Umbilical cord (tissue), 2 donors: ENCODE measurements at places on chromosomes 3 and 15. TPM values are rescaled to one million over a fixed set of nuclear protein-coding genes. Genes with fewer than 3 reads are reported as not detected.
A peak's percentile ranks its signal among the peaks of the same experiment; 100 is the strongest.

The PEAK1 gene
- 129 TPM for total RNA-seq

The SNRK gene
- 27.4 TPM for total RNA-seq

DNA sequence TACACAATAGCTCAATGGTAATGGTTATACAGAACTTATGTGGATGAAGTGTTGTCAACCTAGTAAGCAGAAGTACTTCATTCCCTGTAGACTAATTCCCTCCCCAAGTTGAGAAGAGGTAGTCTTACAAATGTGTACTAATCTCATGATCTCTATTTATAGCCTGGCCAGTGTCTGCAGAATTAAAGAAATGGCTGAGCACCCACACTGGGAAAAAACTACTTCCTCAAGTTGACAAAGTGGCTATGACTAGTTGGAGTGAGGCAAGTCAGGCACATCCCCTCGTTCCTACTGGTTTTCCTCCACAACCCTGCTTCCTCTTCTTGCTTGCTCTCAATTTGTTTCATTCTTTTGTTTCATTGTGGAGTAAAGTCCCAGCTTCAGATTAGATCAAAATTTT lies 566.7 kb upstream of the ZNF717 start:
- DNase-seq, result peak; percentile 25

DNA sequence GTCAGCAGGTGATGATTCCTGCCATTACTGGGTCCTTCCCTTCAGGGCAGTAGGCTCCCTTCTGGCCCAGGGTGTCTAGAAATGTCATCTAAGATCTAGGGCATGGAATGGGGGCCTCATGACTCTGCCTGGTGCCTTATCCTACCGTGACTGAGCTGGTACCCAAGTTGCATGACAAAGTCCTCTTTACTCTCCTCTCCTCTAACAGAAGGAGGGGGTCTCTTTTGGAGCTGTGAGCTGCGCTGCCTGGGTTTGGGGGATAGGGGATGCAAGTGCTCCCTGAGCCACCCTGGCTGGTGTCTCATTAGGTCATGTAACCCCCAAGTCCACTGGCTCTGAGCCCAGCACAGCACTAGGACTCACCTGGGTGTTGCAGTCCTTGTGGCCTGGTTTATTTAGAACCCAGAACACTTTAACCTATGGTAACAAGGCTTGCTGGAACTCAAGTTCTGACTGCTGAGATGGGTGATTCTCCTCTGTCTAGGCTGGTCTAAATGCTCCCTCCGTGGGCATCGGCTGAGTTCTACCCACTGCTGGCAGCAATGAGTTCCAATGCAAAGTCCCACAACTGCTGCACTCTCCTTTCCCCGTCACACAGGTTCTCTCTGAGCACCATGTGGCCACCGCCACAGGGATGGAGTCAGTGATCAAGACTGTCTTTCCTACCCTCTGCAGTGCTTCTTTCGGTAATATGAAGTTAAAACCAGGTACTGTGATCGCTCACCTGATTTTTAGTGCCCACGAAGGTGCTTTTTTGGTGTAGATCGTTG lies 34.0 kb downstream of the XXYLT1 start:
- no peak for DNase-seq

DNA sequence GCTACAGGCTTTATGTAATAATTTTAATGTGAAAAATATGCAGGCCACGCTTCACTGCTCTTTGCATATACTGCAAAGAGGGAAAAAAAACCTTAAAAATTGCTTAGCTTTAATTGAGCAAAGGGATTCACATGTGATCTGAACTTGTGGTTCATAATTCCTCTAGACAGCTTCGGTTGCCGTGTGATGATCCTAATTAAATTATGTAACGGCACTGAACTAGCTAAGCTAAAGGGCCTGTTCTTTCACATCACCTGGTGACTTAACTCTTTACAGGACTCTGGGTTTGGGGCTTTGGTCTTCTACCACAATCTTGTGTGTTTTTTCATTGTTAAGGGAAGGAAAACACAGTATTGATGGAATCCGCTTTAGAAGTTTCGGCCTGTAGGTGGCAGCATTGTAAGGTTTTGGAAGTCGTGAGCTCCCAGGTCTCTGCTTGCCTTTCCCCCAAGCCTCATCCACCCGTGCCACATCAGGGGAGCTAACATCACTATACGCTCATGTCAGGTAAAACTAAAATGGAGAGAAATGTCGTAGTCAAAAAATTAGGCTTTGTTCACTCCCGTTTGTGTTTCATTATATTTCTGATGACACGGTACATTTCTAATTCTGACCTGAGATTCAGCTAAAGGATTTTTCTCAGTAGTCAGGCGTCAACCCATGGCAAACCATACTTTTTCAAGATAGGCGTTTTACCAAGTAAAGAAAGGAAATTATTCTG lies 205.6 kb upstream of the DPH6 start:
- DNase-seq, result peak; percentile 83

- no peak for DNase-seq
Measured at GRCh38 chr15:43219929-43220928, 589 bp downstream of the EPB42 start.

DNA sequence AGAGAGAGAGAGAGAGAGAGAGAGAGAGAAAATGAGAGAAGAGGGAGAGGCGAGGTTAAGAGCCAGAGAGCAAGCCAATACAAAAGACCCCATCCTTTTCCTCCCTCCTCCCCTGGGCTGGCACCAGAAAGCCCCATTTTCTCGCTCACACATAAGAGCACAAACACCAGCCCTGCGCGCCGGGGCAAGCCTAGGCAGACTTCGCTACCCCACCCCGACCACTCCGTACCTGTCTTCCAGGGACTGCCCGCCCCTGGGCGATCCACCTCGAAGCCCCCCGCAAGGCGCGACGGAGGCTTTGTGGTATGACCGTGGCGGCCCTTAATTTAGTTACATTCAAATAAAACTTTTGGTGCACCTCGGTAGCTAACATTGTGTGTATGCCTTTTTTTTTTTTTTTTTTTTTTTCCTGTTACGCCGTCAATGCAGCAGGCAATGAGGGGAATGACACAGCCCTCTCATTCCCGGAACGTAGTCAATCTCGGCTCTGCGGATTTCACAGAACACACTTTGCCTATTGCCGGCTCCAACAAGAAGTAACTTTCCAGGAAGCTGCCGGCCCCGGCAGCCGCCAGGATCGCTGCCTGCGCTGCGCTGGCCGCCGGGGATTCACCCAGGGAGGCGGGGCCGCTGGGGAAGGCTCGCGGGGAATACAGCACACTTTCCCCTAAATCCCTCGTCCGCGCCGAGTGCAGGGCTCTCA lies 7.7 kb downstream of the BCL6 start:
- peak; percentile 85 for DNase-seq

DNA sequence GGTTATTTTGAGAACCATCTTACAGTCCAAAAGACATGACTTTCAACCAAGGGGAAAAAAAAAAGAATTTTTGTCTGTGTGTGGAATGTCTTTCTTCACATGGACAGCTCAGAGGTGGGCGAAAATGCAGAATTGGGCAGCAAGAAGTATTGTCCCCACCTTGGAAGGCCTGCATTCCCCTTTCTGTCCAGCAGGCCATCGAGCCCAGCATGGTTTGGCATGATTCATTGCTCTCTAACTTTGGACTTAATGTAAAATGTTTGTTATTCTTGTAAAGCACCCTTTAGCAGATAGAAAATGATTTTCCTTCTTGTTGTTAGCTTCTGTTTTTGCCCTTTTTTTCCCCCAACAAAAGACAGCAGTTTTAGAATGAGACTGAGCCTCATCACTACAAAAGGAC lies 12.4 kb downstream of the MYO1E start:
- no peak for DNase-seq

- DNase-seq, result no peak
Measured at GRCh38 chr15:45401665-45402161, 23.4 kb upstream of the GATM start.

- no peak for DNase-seq
Measured at GRCh38 chr15:39286706-39287105, 294.2 kb upstream of the THBS1 start.
